NCI-H748 treated with DMSO at 0.1 percent for 48 hours (cell line): ENCODE measurements at places on chromosomes 7 and 10.

DNA sequence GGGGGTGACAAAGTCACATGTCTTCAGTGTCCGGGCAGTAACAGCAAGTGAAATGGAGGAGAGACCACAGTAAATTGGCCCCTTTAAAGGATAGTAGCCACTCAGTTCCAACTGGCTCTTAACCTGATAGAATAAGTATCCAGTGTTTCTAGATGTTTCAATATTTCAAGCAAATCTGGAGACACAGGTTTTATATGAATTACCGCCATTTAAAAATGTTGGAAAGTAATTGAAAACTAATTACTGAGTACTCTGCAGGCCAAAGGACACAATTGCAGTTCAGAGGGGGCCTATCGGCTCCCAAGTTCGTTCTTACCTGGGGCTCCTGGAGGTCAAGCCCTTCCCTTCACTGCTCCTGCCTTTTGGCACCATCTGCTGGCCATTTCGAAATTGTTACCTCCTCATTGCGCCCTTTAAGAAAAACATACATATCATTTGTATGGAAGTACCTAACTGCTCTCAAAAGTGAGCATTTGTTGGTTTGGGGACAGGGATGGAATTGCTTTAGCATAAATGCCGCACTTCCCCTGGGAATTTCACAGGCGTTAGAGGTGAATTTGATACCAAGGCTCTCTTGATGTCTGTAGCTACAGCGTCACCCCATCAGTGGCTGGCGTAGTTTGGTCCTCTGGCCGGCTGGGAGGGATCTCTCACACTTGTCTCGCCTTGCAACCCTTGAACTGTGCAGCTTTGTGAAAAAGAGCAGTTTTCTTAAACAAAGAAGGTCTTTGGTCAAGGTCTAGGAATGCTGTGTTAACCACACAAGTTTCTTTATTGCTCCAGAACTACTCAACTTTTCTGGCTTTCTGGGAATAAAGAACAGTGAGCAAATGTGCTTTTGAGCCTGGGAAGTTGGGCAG is 220.0 kb downstream of the ARHGAP21 start:
- no peak for DNase-seq

DNA sequence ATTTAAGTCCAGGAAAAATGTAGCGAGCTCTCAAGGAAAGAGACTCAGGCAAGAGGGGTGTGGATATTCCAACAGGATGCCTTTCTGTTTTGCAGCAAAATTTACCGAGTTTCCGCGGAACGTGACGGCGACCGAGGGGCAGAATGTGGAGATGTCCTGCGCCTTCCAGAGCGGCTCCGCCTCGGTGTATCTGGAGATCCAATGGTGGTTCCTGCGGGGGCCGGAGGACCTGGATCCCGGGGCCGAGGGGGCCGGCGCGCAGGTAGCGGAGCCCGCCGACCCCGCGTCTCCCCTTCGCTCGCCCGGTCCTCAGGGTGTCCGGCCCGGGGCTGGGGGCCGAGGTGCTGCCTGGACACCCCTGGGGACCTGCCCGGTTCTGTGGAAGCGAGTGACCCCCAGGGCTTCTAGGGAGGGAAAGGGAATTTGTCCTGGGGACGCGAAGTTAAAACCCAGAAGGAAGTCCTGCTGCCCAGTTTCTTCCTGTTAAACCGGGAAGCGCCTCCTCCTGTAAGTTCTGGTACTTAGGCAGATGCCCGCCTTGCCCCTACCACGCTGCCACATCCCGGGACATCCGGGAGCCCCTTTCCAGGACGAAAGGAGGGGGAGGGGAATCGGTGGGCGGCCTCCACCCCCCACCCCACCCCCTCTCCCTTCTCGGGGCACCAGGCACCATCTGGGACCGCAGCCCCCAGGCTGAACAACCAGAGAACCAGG is 2.5 kb downstream of the VSTM2A start:
- DNase-seq: no peak

GRCh38 chr7:26052706-26053105 is 99.3 kb upstream of the NFE2L3 start:
- DNase-seq: no peak

DNA sequence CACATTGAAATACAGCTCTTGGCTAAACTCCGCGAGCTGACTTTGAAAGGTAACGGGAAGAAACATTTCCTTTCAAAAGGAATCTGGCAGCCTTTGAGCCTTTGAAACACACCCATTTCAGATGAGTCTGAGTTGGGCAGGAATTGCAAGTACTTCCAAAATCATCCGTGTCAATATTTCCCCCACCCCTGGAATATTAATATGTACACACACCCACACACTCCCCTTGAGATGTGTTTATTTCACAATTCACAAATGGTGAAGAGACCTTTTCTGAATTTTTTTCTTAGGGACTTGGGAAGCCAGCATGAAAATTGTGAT is 438.7 kb upstream of the NRP1 start:
- DNase-seq: no peak

- no peak for DNase-seq
These were observed 6.6 kb downstream of the CPA1 start for GRCh38 chr7:130386876-130387275.

GRCh38 chr10:90062786-90063185 is 361.4 kb downstream of the KIF20B start:
- DNase-seq: no peak

DNA sequence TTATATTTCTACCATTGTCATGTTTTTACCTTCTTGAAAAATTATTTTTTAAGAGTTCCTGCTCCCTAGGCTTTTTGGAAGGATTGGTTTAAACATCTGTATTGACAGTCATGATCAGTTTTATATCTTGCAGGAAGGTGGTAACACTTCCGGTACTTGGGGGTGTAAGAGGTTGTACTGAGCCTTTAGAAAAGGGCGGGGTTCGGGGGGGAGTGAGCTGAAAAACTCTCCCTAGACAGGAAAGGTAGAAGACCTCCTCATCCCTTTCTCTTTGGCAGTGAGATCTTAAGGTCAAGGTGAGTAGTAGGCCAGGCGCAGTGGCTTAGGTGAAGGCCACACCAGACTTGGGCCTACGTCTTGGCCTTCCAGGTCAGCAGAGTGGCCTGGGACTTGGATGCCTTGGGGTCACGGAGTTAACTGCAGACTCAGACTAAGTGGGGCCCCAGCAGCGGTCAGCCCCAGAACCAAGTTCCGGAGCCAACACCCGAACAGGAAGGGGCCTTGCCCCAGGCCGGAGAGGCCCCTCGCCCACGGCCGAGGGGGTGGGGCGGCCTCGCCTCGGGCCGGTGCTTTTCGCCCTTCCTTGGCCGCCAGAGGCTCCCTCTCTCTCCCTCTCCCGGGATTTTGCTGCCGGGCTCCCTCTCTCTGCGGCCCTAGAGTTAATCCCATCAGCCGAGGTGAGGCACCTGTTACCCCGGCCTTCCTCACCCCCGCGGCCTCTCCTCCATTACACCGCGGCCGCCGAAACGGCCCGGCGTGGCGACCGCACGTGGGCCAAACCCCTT is at the start of gene PPP1R9A:
Gene PPP1R9A, plus strand, starts transcription at position 569 of the 785 bp plus-strand sequence. CDS start 2,520 bp downstream, outside the sequence.
- DNase-seq: peak; percentile 31

DNA sequence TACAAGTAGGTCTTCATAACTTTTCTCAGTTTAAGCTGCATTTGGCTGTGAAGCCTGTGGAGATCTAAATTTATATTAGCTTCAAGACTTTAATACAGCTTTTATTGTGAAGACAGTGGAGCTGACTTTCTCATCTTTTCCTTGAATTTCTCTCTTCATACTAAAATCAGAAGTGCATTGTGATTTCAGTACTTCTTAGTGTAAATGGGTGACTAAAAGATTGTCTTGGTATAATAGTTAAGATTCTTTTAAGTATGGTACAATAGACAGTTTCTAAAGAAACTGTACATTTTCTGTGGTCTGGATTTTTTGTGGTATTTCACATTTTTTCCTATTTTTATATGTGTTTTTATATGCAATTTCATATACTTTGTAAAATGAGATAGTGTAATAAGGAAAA is 21.0 kb upstream of the DDX21 start:
- no peak for DNase-seq

DNA sequence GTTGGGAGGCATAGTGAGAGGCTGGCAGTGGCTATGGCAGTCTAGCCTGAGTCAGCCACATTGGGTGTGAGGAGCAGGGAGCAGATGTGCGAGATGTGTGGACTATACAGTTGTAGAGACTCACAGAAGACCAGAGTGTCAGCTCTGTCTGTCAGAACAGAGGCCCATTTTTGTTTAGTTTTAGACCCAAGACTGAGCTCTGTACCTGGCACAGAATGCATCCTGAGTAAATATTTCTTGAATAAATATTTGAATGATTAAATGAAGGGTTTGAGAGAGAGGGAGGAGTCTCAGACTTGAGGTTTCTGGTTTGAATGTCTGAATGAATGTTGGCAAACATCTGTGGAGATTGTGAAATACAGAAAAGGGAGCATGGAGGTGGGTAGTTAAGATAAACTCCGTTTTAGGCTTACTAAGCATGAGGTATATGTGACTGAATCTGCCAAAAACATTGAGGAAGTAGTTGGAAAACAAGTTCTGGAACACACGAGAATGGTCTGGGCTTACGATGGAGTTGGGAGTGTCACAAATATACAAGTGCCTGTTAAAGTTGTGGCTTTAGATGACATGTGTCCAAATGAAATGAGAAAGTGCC is 3.6 kb downstream of the SEC23IP start:
- DNase-seq: no peak

DNA sequence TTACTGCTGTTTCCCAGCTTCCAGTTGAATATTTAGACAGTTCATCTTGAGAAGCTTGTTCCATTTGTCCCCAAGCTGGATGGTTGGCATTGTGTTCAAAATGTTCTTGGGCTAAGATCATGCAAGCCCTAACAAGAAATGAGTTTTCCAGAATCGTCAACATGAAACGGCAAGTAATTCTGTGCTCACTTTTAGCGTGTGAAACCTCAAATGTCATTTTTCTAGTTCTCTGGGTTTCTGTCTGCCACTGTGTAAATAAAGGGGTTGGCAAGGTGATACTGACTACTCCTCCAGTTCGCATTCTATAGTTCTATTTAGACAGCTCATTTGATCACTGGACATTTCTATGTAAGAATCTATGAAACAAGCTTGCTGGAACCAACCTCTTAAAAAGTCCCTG is 194.0 kb downstream of the AHR start:
- DNase-seq: no peak

DNA sequence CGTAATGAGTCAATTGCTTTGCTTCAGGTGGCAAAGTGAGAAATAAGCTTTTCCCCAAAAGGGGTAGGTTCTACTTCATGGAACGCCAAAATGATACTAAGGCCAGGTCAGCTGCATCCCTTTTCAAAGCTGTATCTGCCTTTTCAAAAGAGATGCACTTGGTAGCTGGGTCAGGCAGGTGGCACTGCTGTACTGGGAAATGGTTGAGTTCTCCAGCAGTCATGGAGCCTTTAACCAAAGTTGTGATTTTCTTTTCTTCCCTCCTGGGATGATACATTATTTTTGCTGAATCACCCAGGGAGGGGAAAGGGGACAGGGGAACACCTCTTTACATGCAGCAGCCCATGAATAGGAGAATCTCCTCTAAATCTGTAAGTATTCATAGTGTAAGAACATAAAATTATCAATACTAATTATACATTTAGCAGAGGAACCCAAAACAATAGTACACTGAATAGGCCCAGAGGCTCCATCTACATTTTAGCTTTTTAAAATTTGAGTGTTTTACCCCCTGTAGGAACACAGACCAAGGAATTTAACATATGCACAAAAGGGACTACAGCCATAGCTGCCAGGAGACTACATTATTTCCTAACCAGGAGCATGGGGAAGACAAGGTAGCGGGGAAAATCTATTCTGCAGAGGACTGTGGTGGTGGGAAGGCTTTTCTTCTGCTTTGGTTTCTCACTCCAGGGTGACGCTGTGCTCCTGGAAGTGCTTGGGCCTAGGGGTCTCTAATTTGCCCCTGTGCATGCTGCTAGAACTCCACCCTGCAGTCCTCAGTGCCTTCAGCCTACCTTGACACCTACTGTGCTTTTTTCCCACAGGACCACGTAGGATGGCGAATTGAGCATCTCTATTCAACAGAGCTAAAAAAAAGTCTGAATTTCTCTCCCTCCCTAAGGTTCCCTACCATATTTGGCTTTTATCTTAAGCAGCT is 6.4 kb upstream of the GPR22 start:
- DNase-seq: peak; percentile 3

DNA sequence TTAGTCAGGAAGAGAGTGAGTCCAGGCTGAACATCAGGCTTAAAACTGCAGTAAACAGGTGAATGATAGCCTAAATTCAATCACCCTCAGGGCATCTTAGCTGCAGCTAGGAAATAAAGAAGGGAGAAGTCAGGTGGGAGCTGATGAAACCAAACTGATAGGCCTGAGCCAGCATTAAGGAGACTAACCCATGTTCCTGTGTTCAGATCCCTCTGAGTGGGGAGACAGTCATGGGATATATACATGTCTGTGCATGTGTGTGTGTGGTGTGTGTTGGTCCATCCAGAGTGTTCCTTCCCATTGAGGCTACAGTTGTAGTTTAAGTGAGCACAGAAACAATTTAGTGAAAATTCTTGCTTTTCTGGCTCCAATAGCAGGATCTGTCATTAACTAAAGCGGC is 480.9 kb downstream of the PHTF2 start:
- DNase-seq: no peak

- no peak for DNase-seq
These were observed 2.6 kb downstream of the ST7 start for GRCh38 chr7:116955801-116956476.

- DNase-seq: no peak
These were observed 68.8 kb upstream of the GSDME start for GRCh38 chr7:24825931-24826661.

- DNase-seq: no peak
These were observed 229.5 kb upstream of the ADARB2 start for GRCh38 chr10:1966712-1967376.

GRCh38 chr7:116663744-116664143 is 8.3 kb upstream of the MET start:
- DNase-seq: no peak

GRCh38 chr10:3194871-3195270 is 22.3 kb upstream of the PITRM1 start:
- no peak for DNase-seq

- no peak for DNase-seq
These were observed 102.5 kb upstream of the PTN start for GRCh38 chr7:137446025-137446424.

DNA sequence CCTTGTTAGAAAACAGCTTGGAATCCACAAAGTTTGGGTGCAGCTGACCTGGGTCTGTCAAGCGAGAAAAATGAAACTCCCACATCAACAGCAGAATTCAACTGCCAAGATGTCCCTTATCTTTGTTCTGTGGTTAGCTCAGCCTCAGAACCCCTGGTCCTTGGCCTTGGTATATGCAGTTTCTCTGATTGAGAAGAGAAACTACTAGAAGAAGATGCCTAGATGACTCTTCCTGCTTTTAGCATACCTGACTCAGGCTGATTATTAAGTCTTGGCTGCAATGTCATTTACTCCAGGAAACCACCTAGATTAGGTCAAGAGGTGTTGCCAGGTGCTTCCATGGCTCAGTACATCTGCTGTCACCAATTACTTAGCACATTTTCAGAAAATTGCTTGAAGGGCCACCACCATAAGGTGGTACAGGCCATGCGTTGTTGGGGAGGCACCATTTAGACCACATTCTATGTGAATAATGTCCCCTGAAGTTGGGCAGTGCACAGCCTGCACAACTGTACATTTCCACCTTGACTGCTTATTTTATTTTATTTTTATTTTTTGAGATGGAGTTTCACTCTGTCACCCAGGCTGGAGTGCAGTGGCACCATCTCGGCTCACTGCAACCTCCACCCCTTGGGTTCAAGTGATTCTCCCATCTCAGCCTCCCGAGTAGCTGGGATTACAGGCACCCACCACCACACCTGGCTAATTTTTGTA is 59.4 kb upstream of the ZNF438 start:
- DNase-seq: no peak

GRCh38 chr10:31949266-31949665 is 20.6 kb upstream of the ARHGAP12 start:
- DNase-seq: no peak
